ENCODE measurements at places on chromosomes 7 and 10.

GRCh38 chr10:31926160-31926559 lies 2.5 kb downstream of the ARHGAP12 start:
- no peak for DNase-seq

DNA sequence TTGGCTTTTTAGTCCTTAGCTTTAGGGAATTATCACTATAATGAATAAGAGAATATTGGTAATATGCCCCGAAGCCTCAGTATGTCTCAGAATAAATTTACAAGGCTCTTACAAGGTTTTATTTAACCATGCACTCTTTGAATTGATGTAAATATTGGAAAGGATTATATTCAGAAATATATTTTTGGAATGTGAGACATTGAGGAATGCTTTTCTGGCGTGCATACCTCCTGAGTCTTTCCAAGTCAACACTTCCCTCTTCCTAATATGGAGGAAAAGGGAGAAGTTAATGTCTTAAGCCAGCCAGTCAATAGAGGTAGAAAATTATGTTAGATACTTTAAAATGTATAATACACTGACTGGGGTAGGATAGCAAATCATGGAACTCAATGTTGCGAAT lies 1.2 kb upstream of the OR2F1 start:
- DNase-seq = no peak

DNA sequence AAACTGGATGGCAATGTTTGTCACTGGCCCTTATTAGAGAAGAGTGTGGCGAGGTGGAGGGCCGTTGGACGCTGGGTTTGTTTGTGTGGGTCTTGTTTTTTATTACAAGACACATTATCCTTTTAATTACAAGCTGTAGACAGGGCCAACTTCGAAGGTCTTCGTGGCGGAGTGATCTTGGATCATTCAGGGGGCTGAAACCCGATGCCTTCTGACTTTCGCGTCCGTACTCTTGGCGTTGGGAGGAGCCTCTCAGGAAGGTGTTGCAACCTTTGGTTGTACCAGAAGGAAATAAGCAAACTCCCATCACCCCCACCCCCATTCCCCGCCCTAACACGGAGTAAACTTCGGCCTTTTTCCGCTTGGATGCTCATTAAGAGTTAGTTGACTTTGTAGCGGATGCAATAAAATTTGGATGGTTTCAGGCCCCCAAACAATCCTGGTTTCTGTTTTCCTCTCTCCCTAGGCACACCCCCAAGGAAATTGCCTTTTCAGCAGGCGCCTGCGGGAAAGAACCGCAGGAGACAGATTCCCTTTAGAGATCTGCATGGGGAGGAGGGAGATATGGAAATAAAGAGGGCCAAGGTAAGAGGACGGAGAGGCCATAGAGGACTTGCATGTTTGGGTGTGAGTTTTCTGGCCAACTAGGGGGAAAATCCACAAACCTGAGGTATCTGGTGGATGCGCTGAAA lies 294.5 kb upstream of the NFE2L3 start:
- DNase-seq = no peak

- no peak for DNase-seq
Measured at GRCh38 chr10:125661431-125661940, 21.5 kb downstream of the TEX36 start.

DNA sequence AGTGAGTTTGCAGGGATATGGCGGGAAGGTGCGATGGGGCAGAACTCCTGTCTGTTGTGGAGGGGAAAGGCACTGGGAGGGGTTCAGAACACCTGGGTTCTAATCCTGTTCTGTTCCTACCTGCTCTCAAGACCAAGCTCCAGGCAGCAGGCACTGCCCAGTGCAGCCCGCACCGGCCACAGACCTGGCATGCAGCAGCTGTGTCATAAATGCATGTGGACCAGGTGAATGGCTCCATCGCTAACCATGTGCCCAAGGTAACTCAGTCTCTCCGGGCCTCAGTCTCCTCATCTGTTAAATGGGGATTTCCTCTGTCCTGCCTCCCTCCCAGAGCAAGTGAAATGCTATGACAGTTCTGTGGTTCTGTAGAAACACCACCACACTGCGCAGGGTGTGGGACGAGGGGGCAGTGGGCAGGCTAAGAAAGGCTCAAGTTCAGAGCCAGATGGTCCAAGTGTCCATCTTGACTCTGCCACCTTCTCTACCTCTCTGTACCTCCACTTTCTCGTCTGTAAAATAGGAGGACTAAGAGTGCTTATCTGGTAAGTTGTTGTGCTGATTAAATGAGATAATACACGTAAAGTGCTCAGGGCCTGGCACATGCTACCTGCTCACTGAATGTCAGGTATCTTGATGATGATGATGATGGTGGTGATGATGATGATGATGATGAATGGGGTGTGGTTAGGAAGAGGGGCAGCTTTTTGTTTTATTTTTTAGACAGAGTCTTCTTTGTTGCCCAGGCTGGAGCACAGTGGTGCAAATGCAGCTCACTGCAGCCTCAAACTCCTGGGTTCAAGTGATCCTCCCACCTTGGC lies 22.9 kb downstream of the ATP6V1F start:
- DNase-seq = no peak

- DNase-seq = no peak
Measured at GRCh38 chr7:118330388-118330787, 105.9 kb downstream of the ANKRD7 start.

DNA sequence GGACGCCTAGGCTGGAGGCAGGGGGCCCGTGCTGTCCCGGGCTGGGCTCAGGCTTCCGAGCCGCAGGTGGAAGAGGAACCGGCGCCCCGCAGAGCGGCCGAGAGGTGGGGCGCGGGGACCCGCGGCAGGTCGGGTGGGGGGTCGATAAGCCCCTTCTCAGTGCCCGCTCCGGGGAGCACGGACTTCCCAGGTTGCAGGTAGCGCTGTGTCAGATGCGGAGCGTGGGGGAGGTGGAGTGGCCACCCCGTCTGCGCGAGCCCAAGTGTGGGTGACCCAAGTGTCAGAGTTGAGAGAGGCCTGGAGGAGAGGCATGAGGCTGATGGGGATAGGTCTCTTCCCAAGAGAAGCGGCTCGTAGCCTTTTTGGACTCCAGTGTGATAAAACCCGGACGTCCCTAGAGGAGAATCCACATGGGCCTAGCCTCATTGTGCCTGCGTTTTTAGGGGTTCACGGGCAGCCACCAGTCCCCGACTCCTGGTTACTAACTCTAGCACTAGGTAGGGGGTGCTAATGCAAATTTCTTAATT lies 580 bp downstream of the EEPD1 start:
- DNase-seq = peak; percentile 25

GRCh38 chr10:70649526-70649925 lies 22.8 kb upstream of the ADAMTS14 start:
- DNase-seq = no peak

- no peak for DNase-seq
Measured at GRCh38 chr7:103988468-103989199, 824 bp downstream of the RELN start.

DNA sequence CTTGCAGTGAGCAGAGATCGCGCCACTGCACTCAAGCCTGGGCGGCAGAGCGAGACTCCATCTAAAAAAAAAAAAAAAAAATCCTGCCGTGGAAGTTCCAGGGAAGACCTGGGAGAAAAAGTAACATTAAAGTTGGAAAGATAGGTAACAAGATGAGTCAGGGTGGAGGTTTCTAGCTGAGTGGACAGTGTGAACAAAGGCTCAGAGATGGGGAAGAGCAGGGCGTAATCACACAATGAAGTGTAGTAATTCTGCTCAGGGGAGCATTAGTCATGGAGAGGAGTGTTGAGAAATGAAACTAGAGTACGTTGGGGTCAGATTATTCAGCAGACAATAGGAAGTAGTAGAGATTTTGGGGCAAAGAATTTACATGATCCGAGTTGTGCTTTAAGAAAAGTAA lies 21.6 kb upstream of the WASL start:
- no peak for DNase-seq

GRCh38 chr7:24441314-24442027 lies 131.8 kb upstream of the PALS2 start:
- no peak for DNase-seq

GRCh38 chr10:11355592-11355991 lies 255.9 kb downstream of the USP6NL start:
- DNase-seq = no peak

- DNase-seq = no peak
Measured at GRCh38 chr7:20911081-20911480, 124.4 kb upstream of the SP8 start.

GRCh38 chr10:37831495-37832333 lies 25.7 kb downstream of the ZNF248 start:
- DNase-seq = no peak

- DNase-seq = no peak
Measured at GRCh38 chr10:63497321-63497720, 23.9 kb upstream of the REEP3 start.

- DNase-seq = no peak
Measured at GRCh38 chr10:8431511-8431910, 377.0 kb downstream of the GATA3 start.

DNA sequence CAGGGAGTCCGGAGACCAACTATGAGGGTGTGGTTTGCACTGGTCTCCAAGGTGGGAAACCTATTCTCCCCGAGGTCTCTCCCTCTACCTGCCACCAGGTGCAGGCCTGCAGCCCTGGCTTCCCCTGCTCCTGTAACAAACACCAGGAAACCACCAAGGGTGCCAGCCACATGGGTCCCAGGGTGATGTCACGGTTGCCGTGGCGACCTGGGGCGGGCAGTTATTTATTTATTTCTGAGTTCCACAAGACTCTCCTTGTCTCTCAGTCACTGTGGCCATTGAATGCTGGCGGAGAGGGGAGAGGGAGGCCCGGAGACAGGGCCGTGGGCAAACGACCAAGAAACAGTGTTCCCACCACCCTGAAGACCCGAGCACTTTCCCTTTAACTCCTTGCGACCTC lies 27.0 kb downstream of the MMD2 start:
- DNase-seq = no peak

DNA sequence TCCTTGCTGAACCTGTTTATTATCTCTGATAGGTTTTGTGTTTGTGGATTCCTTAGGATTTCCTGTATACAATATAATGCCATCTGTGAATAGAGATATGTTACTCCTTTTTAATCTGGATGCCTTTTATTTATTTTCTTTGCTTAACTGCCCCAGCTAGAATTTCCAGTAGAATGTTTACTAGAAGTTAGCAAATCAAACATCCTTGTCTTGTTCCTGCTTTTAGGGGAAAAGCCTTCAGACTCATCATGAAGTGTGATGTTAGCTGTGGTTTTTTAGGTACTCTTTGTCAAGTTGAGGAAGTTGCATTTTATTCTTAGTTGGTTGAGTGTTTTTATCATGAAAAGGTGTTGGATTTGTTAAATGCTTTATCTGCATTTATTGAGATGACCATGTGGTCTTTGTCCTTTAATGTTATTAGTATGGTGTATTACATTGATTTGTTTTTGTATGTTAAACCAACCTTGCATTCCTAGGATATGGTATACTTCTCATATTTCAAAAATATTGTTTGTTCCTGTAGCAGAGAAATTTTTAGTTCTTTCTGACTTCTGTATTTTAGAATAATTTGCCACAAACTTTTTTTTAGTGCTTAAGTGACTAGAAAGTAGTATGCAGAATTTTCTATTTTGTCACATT lies 24.3 kb downstream of the PPP2R2D start:
- DNase-seq = no peak

DNA sequence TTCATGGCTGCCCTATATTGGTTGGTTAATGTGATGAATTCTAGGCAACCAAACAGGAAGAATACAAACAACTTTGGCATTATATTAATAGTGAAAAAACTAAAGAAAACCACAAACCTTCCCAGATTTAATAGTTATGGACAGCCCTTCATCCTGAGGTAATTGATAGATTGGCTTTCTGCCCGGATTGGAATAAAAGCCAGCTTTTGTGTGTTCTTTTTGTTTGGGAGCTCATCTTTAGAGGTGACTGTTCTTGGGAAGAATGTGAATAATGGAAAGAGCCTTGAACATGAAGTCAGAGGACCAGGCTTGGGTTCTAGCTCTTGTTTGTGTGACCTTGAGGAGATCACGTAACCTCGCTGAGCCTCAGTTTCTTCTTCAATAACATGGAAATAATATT lies 92.3 kb downstream of the VTI1A start:
- no peak for DNase-seq
